ENCODE measurements at places on chromosomes 6 and 20.

DNA sequence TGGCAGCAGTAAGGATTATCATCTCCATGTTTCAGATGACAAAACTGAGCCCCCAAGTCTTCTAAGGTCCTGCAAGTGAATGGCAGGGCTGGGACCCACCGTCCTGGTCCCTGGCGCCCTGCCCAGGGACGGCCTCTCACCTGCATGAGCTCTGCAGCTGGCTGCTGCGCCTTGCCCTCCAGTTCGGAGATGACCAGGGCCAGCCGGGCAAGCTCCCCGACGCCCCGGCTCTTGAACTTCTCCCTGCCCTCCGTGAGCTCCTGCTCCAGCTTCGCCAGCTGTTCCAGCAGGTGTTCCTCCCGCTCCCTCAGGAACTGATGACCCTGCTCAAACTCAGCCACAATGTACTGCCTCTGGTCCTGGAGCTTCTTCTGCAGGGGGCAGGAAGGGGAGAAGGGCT lies 16.8 kb downstream of the TRIM26 start:
- DNase-seq = no peak

DNA sequence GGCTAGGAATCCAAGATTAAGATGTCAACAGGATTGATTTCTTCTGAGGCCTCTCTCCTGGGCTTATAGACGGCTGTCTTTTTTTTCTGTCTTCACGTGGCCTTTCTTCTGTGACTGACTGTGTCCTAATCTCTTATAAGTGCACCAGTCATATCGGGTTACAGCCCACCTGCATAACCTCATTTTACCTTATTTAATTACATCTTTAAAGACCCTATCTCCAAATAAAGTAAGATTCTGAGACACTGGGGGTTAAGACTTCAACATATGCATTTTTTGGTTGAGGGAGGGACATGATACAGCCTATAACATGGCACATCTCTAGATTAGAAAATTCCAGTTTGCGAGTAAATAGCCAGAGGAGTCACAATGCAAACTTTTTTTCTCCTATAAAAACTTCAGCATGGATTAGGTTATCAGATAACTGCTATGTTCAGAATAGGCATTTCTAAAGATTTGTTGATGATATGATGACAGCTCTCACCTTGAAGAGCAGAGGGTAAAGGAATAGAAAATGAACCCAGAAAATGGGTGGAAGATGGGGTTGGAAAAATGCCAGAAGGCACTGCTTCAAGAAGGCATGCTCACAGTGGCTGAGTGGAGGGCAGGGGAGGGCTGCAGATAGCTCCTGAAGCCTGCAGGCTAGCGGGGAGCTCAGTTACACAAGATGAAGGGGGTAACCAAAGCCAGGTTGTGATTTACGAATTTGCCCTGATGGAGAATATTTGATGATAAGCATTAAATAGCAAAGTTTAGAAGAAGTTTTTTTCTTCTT lies 8.7 kb upstream of the PDE7B start:
- no peak for DNase-seq

DNA sequence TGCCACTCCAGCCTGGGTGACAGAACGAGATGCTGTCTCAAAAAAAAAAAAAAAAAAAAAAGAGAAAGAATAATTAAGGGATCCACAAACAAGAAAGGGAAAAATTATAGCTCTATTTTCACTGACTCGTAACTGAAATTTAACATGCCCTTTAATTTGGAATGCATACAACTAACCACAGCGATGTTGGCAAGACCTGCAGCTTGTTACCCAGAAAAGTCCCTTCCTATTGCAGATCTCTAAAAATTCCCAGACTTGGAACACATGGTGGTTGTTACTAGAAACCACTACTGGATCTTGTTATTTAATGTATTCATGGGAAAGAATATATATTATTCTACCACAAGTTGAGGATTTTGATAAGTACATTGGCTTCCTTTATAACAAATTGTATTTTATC lies 27.8 kb upstream of the SMIM28 start:
- DNase-seq = no peak

DNA sequence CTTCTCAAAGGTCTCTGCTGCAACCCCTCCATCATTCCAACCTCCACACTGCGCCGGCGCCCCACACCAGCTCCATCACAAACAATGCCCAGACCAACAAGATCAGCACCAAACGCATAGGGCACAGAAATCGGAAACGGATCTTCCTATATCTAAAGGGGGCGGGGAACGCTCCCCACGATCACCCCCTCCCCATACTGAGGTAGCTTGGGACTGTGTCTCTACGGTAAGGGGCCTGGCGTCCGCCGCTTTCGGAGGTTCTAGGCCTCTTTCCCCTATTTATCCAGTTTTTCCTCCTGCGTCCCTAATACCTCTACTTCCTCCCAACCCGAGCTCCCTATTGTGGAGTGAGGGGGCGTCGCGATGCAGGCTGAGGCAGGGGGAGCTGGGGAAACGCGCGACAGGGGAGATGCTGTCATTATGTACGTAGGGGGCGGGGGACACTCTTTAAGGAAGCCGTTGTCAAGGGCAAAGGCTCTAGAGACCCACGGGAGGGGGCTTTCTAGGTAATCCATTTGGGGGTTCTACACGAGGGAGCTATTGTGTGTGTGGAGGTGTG lies 909 bp downstream of the DNAAF9 start:
- DNase-seq = no peak

GRCh38 chr6:38714239-38715015 lies 684 bp upstream of the DNAH8 start:
- DNase-seq = no peak

GRCh38 chr20:52972965-52973819 lies 1.0 kb downstream of the TSHZ2 start:
- DNase-seq = no peak

- no peak for DNase-seq
These were observed 86.7 kb upstream of the F13A1 start for GRCh38 chr6:6407071-6407741.

DNA sequence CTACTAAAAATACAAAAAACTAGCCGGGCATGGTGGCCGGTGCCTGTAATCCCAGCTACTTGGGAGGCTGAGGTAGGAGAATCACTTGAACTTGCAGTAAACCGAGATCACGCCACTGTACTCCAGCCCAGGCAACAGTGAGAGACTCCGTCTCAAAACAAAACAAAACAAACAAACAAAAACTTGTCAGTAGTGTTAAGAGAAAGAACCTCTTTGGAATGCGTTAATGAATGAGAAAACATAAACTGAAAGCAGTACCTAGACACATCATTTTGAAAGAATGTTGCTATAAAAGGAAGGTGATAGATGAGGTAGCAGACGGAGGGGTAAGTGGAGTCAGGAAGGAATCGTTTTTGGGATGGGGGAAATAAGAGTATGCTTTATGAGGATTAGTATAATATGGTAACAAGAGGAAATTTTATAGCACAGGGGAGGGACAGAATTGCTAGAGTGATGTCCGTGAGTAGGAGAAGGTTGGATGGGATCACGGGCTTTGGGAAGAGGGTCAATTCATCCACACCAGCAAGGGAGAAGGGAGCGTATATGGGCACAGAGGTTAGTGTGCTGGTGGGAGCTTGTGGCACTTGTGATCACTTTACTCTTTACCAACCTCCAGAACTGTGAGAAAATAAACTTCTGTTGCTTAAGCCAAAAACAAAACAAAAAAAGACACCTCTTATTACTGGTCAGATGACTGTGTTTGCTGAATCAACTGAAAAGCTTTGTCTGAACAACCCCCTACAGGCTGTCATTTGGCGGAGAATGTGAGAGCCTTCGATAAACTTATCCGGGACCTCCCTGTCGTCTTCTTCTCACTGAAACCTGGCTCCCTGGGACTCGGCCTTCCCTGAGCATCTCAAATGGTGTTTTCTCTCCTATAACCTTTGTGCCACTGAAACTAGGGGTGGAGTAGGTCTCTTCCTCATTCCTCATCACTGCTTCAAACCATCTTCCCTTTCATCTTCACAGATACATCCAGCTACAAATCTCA lies 48.9 kb upstream of the TFAP2A start:
- DNase-seq = no peak

GRCh38 chr6:42354702-42355101 lies 97.0 kb downstream of the TRERF1 start:
- no peak for DNase-seq

- DNase-seq = no peak
These were observed 27.0 kb downstream of the CST9L start for GRCh38 chr20:23541330-23541729.

- DNase-seq = no peak
These were observed 6.9 kb downstream of the HLA-DPB1 start for GRCh38 chr6:33082702-33083101.

DNA sequence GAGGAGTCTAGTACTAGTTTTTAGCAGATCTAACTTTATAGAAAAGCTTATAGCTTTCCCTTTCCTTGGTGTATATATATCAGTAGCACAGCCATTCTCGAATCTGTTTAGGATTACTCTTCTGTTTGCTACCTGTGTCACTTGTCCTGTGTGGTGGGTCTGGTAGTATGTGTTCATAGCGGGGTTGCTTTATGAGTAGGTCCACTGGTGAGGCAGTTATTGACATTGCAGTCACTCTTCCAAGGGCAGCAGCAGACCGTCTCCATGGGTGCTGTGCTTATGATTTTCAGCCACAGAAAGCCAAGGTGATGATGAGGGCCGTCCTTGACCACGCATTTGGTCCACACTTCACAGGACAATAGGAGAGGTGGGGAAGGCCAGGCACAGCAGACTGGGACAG lies 171.5 kb downstream of the CDKAL1 start:
- no peak for DNase-seq

GRCh38 chr20:20843982-20844381 lies 131.5 kb upstream of the RALGAPA2 start:
- no peak for DNase-seq

GRCh38 chr20:38138086-38138778 lies 26.8 kb downstream of the TGM2 start:
- DNase-seq = no peak

- no peak for DNase-seq
These were observed 8.0 kb downstream of the STK35 start for GRCh38 chr20:2109425-2110210.
